ENCODE measurements at places on chromosomes 6 and 20.

DNA sequence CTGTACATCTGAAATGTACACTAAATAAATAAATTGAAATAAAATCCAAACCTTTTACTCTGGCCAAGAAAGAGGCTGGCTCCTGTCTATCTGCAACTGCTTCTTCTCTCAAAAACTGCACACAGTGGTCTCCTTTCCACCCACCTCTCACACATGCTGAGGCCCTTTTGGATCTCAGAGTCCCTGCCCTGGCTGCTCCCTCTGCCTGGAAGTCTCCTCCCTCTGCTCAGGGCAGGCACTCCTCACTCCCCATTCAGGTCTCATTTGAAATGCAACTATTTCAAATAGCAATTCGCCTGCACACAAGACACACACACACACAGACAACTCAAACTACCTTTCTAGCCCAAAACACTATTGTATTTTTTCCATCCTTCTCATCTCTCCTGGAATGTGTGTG is 348.8 kb downstream of the PKHD1 start:
- no peak for ATAC-seq

DNA sequence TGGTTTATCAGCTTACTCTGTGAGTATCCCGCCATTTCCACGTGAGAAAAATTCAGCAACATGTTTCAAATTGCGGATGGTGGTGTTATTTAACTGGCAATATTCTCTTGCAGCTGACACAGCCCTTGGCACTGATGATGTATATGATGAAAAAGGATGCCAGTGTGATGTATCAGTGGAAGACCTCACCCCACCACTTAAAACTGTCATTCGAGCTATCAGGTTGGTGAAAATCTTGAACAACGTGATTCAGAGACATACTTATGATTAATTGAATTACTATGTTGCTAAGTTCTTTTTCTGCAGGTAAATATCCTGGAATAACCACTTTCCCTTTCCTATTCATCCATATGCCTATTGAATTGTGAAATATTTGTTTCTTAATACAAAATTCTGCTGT is 55.7 kb downstream of the KHDC1L start:
- no peak for ATAC-seq

DNA sequence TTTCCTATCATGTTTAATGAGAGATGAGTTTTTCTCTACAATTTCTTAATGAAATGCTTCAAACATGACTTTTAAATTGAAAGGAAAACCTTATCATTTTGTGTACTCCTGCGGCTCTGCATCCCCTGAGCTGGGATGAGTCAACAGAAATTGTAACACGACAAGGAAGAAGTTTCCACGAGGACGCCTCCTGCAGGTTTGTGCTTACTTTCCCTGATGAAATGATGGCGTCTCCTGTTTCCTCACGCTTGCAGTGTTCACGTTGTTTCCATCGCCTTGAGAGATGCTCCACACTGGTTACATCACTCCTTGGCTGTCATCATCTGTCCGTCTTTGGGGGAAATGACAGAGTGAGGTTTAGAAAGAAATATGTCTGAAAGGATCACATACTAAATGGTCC is 233.7 kb upstream of the ZFP64 start:
- ATAC-seq = no peak

DNA sequence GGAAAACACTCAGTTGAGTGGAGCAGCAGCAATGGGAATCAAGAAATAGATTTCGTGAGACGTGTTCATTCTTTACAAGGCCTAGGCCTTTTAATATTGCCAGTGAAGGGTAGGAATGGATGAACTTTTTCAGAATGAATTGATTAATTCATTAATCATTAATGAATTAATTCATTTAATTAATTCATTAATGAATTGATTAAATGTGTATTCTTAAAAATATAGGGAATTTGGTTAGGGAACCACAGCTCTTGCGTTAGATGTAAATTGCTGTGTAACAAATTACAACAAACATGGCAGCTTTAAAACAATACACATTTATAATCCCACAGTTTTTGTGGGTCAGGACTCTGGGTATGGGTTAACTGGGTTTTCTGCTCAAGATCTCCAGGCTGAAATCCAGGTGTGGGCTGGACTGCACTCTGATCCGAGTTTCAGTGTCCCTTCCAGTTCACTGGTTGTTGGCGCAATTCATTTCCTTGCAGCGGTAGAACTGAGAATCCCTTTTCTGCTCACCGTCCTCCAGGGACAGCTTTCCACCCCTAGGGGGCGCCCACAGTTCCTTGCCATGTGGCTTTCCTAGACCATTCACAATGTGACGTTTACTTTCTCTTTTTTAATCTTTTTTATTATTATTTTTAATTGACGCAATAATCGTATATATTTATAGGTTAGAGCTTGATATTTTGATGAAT is 32.8 kb upstream of the BCAS1 start:
- ATAC-seq = peak; percentile 96

- ATAC-seq = no peak
These were observed 63.1 kb downstream of the SEC63 start for GRCh38 chr6:107894809-107895396.

DNA sequence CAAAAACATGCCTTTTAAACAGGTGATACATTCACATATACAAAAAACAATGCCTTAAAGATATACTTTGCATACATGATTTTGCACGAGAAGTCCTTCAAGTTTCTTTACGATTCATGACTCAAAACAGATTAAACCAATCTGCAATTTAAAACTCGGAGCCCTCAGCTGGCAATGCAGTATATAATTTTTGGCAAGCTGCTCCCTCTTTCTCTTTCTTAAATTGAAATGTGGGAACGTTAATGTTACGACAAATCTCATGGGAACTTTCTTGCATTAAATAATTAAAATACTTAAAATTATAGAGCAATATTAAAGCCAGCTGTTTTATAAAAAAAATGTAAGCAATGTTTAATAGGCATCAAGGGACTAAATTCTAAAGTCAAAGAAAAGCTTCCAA is 334.6 kb downstream of the ESR1 start:
- ATAC-seq = no peak

DNA sequence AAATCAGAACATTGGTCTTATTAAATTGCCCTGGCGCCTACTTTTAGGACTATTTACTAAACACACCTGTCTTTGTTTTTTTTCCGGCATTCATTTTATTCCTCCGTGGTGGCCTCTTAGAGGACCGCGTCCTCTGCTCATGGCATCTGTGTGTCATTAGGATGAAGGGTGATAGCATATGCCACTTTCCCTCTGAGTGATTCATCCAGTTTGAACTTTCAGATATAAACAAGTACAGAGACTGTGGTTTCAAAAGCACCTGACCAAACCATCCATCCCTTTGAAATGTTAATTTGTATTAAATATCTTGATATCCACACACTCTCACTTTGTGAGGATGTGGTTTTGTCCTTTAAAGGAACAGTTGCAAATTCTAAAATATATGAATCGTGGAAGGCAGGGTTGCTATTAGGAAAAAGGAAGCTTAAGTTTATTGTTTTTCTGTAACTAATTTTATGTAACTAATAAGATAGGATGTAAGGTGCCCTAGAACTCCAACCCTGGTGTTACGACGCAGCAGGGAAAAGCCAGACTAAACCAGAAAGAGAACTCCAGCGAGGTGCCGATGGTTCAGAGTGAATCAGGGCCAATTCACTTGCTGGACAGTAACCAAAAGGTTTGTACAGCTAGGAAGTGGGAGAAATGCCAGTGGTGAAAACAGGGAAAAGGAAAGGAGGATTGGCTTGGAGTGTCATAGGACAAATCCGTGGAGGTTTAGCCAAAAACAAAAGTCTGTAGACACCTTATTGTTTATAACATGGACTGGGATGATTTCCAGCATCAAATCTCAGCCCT is 98.7 kb downstream of the SHLD1 start:
- peak; percentile 33 for ATAC-seq

DNA sequence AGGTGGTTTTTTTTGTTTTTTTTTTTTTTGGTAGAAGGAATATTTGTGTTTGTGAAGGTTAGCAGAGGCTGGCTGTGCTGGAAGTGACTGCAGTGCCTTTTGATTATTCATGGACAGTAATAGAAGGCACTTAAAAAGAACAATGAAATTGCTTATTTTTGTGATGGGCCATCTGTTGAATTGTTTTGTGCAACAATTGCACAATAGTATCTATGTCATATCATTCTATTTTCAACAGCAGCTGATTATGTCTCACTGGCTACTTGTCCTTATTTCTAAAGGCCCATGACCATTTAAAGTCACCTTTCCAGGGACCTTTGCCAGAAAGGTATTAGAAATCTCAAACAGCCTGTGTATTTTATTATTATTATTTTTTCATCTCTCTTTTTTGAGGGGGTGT is 70.6 kb downstream of the AFG1L start:
- ATAC-seq = no peak

Data from SK-N-SH treated with all-trans-retinoic acid at 6 μM for 48 hours (cell line).